ENCODE measurements at places on chromosomes 12 and 14.

- no peak for DNase-seq
Measured at GRCh38 chr14:73263606-73264005, 26.3 kb downstream of the PAPLN start.

DNA sequence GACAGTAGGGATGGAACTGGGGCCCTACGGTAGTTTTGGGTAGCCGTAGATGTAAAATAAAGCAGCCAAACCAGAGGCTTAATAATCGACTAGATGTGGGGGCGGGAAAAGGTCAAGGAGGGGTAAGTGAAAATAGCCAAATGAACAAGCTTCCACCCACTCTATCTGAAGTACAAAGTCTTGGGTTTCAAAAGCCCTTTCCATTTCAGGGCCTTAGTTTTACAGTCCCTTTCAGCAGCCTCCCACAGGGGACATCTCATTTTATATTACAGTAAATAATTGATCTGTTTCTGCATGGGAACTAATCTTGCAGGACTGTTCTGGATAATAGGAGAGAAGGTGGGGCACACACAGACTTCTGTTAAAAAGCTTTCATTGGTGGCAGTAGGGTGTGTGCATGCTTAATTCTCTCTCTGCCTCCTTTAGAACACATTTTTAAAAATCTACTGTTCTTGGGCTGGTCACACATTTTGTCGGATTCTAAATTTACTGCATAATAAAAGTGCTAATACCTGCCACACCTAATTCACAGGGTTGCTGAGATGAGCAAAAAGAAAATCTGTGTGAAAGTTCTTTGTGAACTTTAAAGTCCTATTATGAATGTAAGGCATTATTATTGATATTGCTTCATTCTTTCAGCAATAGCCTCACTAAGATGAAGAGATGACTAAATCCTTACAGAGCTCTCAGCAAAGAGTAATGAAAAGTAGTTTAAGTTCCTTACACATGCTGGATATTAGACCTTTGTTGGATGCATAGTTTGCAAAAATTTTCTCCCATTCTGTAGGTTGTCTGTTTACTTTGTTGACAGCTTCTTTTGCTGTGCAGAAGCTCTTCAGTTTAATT, 104.6 kb downstream of the ITPR2 start:
- DNase-seq, result no peak

DNA sequence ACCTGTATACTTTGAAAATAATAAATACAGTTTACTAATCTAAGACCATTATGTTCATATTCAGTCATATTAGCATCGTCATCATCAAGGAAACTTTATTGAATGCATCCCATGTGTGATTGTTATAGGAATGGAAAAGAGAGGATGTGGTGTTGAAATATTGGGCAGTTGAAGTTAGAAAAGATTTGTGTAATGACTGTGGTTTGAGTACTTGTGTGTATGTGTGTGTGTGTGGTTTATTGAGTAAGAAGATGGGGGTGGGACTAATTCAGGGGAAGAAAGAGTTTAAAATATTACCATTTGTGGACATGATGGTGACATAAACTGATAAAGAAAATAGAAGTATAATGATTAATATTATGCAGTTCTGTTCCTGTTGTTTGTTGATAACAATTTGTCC, 238.7 kb upstream of the SEL1L start:
- DNase-seq, result no peak

DNA sequence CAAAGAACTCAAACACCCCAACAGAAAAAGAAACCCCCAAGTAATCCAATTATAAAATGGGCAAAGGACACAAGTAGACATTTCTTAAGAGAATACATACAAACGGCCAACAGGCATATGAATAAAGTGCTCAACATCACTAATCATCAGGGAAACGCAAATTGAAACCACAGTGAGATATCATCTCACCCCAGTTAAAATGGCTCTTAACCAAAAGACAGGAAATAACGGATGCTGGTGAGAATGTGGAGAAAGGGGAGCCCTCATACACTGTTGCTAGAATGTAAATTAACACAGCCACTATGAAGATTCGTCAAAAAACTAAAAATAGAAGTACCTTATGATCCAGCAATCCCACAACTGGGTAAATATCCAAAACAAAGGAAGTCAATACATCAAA, 52.4 kb downstream of the CLMN start:
- DNase-seq, result no peak

DNA sequence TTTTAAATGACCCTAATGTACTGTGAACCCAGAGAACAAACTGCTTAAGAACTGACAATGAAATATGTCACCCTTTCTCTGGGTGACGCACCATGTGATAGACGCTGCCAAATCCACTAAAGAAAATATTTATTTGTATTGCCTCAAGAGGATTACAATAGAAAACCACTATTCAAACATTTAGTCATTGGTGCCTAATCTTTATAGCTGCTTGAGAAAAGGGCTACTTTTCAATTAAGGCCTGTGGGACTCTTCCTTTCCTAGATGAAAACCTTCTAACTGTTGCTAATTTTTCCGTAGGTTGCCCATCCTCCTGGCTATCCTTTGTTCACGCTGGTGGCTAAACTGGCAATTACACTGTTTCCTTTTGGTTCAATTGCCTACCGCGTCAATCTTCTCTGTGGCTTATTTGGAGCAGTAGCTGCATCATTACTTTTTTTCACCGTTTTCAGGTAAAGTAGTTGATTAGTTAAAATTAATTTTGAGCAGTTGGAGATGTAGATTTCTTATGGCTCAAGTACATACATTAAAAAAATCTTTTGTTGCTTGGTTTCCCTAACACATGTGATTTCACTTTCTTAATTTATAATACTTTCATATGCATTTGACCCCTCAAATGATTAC, 6.0 kb downstream of the TMEM260 start:
- no peak for DNase-seq

- DNase-seq, result peak; percentile 67
Measured at GRCh38 chr12:106136263-106136662, 2.5 kb downstream of the NUAK1 start.

DNA sequence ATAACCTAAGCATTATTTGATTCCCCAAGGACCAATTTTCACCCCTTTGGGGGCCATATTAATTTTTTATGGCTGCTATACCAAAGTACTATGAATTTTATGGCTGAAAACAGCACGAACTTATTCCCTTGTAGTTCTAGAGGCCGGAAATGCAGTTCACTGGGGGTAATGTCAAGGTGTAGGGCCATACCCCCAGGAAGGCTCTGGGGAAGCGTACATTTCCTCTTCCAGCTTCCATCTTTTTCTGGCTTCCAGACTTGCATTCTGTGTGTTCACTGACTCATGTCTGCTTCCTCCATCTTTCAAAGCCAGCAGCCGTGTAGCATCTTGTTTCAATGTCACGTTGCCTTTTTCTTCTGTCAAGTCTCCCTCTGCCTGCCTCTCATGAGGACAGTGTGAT, 133.5 kb downstream of the BICD1 start:
- no peak for DNase-seq

DNA sequence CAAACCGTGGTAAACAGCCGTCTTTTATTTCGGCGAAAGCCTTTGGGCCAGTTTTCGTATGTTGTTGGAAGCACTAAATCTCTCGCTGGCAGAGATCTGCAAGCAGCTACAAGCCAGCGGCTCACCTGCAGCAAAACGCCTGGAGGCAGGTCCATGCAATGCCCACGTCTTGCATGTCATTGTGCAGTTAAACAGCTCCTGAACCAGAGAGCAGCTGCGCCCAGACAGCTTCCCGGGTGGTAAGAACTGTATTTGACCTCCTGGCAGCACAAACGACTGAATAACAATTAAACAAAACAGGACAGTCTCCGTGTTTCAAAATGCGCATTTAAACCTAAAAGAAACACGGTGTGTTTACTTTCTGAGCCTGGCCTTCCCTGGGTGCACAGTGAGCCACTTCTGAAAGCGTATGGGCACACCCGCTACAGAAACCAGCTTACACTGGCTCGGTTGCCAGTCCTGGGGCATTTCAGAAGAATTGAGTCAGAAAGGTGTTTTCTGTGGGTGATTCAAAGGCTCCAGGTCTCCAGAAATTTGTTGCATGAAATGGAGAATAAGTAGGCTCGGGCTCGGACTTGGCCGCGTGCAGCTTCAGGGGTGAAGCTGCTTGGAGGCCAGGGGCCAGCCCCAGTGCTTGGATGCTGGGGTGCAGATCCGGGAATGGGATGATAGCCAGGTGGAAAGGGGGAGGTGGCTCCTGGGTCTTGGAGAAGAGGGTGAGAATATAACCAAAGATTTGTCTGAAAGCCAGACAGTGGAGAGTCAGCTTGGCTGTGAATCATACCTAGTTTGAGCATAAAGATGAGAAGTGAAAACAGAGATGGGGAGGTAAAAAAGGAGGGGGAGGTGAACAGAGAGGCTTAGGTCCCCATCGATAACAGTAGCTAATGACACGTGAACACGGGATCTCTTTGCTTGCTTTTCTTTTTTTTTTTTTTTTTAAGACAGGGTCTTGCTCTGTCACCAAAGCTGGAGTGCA, 24.9 kb upstream of the FZD10 start:
- DNase-seq, result no peak

GRCh38 chr12:89333564-89334252, 18.6 kb downstream of the DUSP6 start:
- DNase-seq, result no peak

GRCh38 chr12:14921218-14921617, 17.1 kb downstream of the ERP27 start:
- no peak for DNase-seq

GRCh38 chr12:76329159-76329558, 19.1 kb downstream of the BBS10 start:
- DNase-seq, result peak; percentile 27

DNA sequence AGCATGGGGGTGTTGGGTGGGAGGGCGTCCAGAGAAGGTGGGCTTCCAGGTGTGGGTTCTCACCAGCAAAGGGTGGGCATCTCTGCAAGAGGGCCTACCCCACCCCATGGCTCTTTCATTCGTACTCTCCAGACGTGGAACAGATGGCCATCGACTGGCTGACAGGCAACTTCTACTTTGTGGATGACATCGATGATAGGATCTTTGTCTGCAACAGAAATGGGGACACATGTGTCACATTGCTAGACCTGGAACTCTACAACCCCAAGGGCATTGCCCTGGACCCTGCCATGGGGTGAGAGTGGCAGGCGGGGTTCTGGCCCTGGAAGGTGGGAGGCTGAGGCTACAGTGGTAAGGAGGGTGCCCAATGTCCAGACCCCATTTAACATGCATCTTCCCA, 6.7 kb upstream of the LRP1-AS start:
- no peak for DNase-seq

DNA sequence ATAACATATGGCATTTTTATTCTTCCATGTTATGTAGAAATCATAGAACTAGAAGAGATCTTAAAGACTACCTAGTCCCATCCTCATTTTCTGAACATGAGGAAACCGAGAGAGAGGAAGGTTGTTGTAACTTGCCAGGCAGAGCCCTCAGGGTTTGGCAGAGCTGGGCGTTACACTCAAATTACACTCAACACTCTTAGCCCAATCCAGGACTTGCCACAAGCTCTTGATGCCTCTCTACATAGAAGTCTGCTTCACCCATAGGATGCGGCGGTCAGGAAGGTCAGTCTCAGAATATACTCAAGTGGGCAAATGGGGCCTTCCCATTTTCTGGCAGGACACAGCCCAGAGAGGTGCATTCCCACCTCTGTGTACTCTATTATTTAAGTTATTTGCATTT, 208.1 kb downstream of the ZFP36L1 start:
- no peak for DNase-seq

DNA sequence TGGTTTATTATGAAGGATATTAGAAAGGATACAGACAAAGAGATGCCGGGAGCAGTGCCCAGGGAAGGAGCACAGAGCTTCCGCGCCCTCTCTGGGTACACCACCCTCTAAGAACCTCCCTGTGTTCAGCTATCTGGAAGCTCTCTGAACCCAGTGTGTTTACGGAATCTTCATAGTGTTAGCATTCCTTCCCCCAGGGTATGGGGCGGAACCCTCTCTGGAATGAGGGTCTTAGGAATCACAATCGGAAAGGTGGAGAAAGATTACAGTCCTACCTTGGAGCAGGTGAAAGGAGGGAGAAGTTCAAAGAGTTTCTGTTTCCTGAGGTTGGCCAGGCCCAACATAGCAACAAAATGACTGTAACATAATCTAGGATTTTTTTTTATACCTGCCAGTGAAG, 6.8 kb upstream of the NUDT4 start:
- DNase-seq, result no peak

- no peak for DNase-seq
Measured at GRCh38 chr14:35689000-35689460, 120.1 kb downstream of the RALGAPA1 start.

GRCh38 chr14:70696026-70696425, 54.3 kb downstream of the TTC9 start:
- no peak for DNase-seq

- DNase-seq, result no peak
Measured at GRCh38 chr12:29273178-29273843, 107.7 kb downstream of the ERGIC2 start.

GRCh38 chr12:39587225-39587624, 32.4 kb downstream of the ABCD2 start:
- peak; percentile 18 for DNase-seq

GRCh38 chr14:77554816-77555599, 56.4 kb upstream of the ISM2 start:
- no peak for DNase-seq

- DNase-seq, result no peak
Measured at GRCh38 chr12:89733579-89734201, 25.1 kb upstream of the ATP2B1 start.

- DNase-seq, result no peak
Measured at GRCh38 chr12:29113101-29113500, 36.0 kb upstream of the FAR2 start.

DNA sequence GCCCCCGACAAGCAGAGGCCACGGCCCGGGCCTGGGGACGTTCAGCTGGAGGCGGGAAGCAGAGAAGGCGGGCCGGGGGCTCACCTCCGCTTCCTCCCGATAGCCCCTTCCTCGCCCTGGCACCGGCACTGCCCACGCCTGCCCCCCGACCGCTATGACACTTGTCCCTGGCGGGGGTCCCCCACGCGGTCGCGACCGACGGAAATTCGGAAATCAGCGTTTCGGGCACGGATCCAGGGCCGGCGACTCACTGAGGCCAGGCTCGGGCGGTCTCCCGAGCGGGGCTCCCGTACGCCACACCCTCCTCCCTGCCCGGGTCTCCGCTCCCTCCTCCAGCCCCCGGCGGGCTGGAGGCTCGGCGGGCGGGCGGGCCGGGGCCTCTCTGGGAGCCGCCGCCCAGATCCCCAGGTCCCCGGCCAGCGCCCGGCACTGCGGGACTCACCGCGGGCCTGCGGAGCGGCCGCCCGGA, 581 bp downstream of the PITPNM2 start:
- peak; percentile 80 for DNase-seq

- DNase-seq, result peak; percentile 39
Measured at GRCh38 chr14:95507174-95507573, 9.3 kb downstream of the SYNE3 start.
